Lung (tissue), 17 donors: ENCODE measurements at places on chromosomes 7 and 10. TPM values are rescaled to one million over a fixed set of nuclear protein-coding genes. Genes with fewer than 3 reads are reported as not detected.

DNA sequence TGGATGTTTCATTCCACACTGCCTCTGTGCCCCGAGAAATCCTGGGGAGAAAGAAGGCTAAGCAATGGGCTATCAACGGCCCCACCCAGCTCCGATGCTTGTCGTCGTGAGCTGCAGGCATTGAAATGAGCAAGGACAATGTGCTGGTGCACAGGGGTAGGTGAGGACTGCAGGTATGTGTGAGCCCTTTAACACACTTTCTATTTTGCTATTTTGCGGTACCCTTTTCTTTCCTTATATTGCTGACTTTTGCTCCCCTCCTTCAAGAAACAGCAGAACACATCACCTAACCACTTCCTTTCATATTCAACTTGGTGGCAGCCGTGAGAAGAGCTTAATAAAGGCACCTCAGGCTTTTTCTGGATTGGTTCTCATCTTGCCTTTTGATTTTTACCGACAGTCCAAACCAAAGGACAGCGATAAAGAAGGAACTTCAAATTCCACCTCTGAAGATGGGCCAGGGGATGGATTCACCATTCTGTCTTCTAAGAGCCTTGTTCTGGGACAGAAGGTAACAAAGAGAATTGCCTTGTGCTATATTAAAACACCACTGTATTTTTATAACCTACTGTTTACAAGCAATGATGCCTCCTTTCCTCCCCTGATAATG lies 39.2 kb downstream of the AIFM2 start:
- no peak for DNase-seq

DNA sequence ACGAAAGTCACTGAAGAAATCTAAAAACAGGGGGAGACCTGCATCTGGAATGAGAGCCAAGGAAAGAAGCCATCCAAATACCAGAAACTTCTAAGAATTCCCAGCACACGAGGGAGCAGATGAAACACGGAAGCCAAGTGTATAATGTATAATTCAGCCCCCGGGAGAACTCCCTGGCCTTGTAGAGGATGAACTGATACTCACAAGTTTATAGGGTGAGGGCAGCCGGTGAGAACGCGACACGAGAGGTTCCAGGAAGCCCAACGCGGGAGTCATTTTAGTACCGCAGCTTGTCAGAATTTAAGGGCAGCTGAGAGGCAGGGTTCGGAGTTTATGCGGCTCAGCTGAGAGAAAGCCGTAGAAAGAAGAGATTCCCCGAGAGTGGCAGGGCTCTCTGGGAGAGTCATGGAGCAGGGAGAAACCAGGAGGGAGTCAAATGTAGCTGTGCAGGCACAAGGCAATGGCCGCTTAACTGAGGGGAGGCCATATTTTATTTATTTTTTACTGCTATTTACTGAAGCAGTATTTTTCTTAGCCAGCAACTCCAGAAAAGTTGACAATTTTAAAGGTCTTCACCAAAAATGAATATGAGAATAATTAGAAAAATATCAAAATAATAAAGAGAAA lies 164.0 kb downstream of the NPSR1 start:
- DNase-seq: no peak

- no peak for DNase-seq
Measured at GRCh38 chr7:158384746-158385145, 202.9 kb downstream of the PTPRN2 start.

DNA sequence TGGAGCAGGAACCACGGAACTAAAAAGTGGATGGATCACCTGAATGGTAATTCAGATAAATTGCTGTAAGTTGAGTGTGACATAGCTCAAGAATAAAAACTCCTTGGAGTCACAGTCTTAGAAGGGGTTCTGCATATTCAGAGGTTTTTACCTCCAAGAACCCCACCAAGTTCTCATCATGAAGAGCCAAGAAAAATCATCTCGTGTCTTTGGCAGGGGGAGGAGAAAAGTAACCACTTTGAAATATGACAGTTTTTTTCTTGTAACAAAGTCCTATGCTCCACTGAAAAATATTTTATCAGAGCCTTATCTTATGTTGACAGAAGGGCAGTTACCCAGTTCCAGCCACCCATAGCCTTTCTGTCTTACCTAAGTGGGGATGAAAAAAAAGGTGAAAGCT lies 38.2 kb upstream of the MBL2 start:
- no peak for DNase-seq

- no peak for DNase-seq
Measured at GRCh38 chr7:80537091-80537490, 25.2 kb upstream of the GNAT3 start.

- no peak for DNase-seq
Measured at GRCh38 chr10:15570738-15571339, 148.9 kb downstream of the ITGA8 start.

DNA sequence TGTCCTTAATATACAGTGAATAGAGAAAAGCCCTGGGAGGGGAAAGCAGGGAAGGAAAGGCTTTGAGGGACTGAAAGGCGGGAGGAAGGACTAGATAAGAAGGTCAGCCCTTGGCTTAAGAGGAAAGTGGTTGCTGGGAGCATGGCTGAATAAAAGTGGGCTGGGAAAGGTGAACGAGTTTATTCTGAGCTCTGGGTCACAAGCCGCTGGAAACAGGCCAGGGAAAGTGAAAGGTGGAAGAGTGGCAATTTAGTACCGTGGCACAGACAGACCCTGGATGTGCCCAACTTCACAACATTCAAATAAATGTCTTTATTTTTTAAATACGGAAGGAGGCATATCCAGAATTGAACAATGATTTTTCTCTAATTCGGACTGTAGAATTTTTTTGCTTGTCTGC lies 39.7 kb downstream of the TAC1 start:
- no peak for DNase-seq

DNA sequence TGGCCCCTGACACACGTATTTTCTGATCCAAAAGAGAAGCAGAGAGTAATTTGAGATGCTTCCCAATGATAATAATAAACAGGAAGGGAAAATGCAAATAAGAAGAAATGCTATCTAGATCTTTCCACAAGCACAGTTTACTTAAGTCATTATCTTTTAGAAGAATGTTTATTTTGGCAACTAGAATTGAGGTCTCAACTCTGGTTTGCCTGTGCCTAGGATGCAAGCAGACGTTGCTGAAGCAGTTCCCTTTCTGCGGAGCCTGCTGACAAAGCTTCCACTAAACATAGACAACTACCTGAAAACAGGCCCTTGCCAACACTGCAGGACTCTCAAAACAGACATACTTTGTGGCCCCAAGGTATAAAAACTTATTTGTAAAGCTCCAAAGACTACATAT lies 315.8 kb upstream of the POM121L12 start:
- peak; percentile 1 for DNase-seq

DNA sequence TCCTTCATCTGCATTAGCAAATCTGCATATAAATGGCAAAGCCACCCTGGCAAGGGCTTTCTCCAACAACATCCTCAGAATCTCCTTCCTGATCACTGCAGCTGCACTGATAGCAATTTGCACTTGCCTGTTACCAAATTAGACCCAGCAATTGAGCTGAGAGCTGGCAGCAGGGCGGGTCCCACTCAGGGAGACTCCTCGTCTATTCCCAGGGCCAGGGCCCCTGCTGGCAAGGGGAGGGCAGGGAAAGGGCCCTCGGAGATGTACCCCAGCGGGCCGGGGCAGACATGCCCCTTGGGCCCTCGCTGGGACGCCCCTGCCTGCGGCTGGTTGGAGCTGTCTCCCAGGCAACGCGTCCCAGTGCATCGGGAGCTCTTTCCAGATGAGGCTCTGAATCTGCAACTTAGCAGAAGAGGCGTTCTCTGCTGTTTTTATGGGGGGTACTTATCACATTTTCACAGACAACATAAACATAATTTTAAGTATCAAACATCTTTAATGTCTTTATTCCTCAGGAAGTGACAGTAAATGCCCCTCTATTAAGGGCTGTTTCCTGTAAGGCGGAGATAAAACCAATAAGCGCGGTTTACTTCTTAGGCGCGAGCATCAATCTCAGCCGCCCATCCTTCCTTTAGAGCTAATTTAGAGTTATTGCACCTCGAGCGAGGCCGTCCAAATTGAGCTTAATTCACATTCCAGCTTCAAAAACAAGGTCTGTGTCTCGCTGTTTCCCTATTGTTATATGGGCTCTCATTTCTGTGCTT lies 249.0 kb upstream of the PPP2R2D start:
- no peak for DNase-seq

- DNase-seq: peak; percentile 13
Measured at GRCh38 chr10:72637398-72637857, 11.5 kb upstream of the MICU1 start.

GRCh38 chr10:95392681-95393164 lies 101.9 kb upstream of the PDLIM1 start:
- no peak for DNase-seq

DNA sequence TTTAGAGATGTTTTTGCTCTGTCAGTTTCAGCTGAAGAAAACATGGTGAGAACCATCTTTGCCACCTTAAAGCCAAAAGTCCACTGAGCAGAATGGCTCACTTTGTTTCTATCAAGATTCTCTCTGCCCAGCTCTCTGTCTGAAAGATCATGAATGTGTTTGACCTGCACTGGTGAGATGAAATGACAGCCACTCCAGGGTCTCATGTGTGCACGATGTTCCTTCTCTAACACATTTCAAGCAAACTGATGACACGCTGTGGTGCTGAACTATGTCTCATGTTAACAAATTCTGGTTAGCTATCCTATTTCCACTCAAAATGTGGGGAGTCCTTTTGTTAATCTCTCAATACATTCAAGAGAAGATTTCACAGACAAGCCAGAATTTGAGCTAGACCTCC lies 260.6 kb downstream of the GLI3 start:
- DNase-seq: no peak

DNA sequence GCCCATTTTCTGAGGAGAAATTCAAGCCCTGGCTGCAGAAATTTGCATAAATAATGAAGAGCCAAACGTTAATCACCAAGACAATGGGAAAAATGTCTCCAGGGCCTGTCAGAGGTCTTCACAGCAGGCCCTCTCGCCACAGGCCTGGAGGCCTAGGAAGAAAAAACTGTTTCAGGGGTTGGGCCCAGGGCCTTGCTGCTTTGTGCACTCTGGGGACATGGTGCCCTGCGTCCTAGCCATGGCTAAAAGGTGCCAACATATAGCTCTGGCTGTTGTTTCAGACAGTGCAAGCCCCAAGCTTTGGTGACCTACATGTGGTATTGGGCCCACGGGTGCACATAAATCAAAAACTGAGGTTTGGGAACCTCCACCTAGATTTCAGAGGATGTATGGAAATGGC lies 8.0 kb downstream of the HPS1 start:
- DNase-seq: no peak

DNA sequence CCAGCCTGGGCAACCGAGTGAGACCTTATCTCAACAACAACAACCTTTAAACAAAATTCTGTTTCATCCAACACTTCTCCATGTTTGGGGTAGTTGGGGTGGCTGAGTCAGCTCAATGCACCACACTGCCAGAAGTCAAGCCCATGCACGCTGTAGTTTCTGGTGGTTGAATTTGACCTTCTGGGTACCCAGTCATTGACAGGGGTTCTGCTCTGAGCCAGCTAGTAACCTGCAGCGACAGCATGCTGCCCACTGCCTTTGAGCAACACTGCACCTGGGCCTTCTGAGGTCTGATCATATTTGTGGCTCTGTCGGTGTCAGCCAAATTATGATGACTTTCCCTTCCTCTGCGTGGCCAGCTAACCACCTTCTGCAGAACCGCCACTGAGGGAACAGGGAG lies 84.6 kb upstream of the ZNF438 start:
- no peak for DNase-seq

DNA sequence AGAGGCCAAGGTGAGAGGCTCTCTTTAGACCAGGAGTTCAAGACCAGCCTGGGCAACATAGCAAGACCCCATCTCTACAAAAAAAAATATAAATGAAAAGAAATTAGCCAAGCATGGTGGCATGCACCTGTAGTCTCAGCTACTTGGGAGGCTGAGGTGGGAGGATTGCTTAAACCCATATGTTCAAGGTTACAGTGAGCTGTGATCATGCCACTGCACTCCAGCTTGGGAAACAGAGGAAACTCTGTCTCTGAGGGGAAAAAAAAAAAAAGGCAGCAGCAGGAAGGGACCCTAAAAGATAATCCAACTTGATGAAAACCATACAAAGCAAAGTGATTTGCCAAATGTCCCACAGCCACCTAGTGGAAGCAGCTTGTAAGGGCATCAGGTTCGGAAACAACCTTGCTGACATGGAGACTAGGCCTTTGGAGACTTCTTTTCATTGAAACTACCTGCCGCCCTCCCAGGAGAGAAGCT lies 15.6 kb upstream of the PBLD start:
- DNase-seq: peak; percentile 59

DNA sequence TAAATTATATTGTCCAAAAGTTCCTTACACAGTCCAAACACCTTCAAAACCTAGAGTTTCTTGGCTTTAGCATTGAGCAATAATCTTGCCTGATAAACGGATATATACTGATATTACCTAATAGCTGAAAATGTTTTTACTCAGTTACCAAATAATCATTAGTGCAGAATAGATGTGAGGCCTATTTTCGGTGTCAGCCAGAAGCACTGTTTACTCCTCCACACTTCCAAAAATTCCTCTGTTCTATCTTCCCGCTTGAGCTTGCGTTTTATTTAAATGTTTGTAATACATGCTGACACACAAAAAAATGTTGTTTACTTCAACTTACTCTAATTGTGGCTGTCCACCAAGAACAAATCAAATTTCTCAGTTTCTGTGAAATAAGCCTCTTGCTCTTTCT lies 606.2 kb upstream of the TEX47 start:
- DNase-seq: no peak

DNA sequence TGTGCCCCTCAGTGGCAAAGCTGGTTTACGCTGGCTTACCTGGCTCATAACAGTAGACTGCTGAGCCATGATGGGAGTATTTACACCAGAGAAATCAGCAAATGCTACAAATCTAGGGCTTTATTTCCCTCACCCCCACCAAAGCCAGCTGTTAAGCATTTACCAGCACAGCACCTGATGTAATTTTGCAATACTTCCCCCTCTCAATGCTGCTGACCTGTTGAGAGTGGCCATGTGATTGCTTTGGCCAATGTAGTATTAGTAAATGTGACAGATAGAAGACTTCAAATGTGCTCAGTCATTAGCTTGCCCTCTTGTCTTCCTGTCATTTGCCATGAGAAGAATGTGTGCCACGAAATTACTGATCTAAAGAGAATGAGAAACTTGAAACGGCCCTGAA lies 46.6 kb downstream of the HERPUD2 start:
- DNase-seq: no peak

GRCh38 chr7:155680864-155681263 lies 36.4 kb downstream of the RBM33 start:
- DNase-seq: no peak

GRCh38 chr10:101354328-101355071 lies 535 bp downstream of the BTRC start:
- peak; percentile 76 for DNase-seq

Gene CDK1
- total RNA-seq: 16.0 TPM

Gene RBP3
- not detected for total RNA-seq

Gene LIPN
- total RNA-seq: 0.34 TPM

Gene ZNF736
- total RNA-seq: 31.6 TPM

Gene LRRD1
- total RNA-seq: 0.63 TPM

Gene PPP1R9A
- 59.1 TPM for total RNA-seq

Gene CALML5
- not detected for total RNA-seq

Gene PNLIPRP2
- 1.0 TPM for total RNA-seq
